ENCODE measurements at places on chromosomes 11 and 22.

- DNase-seq: no peak
Measured at GRCh38 chr11:32315121-32315520, 120.2 kb downstream of the WT1 start.

DNA sequence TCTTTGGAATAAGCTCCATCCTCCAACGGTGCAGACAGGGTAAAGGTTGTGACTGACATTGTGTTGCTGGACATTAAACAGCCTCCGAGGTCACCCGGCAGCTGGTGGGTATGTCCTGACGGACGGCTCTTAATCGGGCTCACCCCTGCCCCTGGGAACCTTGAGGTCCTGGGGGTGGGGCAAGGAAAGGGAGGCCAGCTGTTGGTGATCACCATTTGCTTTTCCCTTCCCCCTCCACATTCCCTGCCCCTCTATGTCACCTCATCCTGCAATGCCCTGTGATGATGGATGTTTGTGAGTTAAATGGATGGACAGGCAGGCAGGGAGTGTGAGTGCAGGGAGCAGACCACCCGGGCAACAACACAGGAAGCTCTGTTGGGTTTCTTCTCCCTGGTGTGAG lies 26.3 kb downstream of the APLNR start:
- no peak for DNase-seq

DNA sequence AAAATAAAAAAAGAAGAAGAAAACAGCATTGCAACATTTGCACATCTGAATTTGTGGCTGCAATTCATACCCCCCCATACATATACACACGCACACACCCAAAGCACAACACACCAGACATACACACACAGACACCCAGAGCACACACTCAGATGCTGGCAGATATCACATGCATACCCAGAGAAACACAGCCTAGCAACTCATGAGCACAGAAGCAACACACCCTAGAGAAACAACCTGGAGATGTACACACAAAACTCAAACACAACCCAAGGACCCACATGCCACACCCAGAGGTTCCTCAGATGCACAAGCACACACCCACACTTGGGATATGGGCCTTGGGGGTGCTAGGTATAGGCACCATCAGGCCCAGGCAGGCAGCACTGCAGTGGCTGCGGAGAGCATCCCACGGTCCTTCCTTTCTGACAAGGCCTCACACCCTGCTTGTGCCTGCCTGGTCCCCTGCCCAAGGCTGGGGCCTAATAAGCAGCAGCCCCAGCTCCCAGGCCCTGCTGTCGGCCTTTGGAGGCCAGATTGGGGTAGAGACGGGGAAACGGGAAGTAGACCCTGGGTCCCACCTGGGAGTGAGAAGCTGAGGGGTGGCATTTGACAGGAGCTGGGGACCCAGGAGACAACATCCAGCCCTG lies 3.1 kb downstream of the CST6 start:
- no peak for DNase-seq

DNA sequence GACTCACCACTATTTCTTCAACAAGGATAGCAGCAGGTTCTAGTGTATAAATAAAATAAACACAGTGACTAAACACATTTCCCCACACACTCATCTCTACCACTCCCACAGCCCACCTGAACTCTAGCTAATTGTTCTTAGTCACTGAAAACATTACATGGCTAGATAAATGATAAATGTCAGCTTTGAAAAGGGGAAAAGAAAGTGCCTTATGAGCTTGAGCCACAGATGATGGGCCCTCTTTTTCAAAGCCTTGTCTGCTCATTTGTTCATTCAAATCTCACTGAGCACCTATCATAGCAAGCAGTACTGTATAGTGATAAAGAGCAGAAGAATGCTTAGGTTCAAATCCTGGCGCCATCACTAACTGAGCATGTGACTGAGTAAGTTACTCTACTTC lies 58.3 kb downstream of the SIK3 start:
- no peak for DNase-seq
